AG10803 (cell line): ENCODE measurements at places on chromosomes 6 and 20.

DNA sequence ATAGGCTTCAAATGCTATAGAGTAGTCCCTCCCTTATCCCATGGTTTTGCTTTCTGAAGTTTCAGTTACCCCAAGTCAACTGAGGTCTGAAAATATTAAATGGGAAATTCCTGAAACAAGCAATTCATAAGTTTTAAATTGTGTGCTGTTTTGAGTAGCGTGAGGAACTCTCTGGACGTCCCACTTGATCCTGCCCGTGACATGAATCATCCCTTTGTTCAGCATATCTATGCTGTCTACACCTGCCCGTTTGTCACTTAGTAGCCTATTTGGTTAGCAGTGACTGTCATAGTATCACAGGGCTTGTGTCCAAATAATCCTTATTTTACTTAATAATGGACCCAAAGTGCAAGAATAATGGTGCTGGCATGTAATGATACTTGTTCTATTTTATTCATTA, 5.0 kb downstream of the PCMT1 start:
- DNase-seq: no peak

- DNase-seq: peak; percentile 49
These were observed 133.4 kb downstream of the RFPL4B start for GRCh38 chr6:112480553-112480952.

DNA sequence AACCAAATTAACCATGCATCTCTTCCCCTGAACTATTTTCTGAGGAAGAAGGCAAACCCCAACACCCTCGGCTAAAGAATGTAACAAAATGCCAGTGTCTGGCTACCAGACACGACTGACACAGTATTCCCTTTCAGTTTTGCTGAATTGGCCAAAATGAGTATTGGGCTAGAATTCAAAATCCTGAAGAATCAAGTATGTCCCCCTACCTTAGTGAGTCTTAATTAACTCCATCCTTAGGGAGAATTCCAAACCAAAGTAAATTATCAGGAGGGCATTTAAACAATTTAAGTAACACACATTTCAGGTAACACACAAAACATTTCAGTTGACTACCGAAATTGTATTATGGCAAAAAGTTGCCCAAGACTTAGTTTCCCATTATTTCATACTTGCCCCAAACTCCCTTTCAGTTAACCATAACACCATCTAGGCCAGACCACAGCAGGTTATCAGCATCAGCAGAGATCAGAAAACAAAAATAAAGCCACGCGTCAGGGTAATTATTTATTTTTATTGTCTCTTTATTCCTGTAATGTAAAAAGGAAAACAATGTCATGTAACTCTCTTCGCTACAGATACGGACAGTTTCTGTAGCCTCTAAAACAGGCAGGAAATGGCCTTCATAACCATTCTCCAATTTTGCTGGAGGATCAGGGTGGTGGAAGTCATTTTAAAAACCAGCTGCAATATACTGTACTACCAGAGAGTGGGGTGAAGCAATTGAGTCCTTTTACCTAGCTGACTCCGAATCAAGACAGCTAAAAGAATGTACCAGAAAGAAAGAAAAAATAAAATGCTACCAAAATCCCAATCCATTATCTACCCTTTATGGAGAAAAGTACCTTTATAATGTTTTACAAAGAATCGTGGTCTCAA, 1.9 kb downstream of the SNX5 start:
- peak; percentile 51 for DNase-seq

DNA sequence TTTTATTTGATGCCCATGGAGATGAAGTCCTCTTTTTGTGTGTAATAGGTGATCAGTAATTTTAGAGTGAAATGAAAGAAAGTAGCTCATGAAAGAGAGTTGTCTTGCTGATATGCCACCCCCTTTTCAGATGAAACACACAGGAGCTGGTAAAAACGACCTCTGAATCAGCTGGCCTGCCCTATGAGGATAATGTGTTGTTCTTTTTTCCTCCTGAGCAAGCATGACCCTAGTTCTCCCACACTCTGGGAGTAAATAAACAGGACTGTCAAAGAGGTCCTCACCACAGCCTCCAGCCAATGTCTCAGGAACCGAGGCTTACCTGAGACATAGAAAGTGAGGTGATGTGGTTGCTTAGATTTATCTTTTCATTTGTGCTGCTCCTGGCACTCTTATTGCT, 29.5 kb downstream of the GPX5 start:
- DNase-seq: no peak

GRCh38 chr20:61976644-61977418, 88.8 kb downstream of the TAF4 start:
- no peak for DNase-seq

GRCh38 chr20:41018153-41018552, 10.5 kb upstream of the TOP1 start:
- DNase-seq: no peak

DNA sequence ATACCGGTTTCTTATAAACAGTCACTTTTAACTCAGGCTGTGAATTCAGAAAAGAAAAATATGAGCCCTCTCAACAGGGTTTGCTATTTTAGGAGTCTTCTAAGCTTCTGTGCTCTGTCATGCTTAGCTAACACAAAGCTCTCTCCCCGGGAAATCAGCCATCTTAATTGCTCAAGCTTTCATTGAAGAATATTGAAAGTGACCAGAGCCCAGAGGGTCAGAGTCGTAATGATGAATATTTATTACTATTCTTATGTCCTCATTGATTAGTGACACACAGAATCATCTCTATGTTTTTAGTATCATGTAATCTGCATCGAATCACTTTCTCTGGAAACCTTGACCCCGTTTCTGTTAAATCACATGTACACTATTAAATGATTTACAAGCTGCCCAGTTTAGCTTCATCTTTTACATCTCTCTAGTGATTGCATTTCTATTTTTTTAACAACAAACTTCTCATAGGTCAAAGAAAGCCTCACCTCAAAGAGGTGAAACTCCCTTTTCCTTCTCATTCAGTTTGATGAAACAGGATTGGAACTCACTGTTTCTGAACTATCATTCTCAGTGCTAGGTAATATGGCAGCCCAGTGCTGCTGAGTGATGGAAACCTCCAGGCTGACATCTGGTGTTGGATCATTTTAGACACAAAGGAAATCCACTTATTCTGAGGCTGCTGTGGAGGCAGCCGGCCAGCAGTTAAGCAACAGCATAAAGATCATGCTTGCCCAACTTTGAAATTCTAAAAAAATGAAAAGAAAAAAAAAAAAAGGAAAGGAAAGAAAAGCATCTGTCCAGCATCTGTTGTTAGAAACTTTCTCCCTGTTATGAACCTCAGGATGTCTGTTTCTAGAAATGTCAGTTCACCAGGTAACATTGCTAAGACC, 96.3 kb downstream of the RFPL4B start:
- DNase-seq: peak; percentile 95

- DNase-seq: no peak
These were observed 23.9 kb downstream of the ERMARD start for GRCh38 chr6:169775321-169775720.

- DNase-seq: no peak
These were observed 6.5 kb downstream of the LOC128125822 start for GRCh38 chr6:63578757-63579156.

GRCh38 chr20:32112841-32113240, 3.3 kb downstream of the TM9SF4 start:
- DNase-seq: no peak

- DNase-seq: no peak
These were observed 23.6 kb downstream of the NTSR1 start for GRCh38 chr20:62732031-62732760.

DNA sequence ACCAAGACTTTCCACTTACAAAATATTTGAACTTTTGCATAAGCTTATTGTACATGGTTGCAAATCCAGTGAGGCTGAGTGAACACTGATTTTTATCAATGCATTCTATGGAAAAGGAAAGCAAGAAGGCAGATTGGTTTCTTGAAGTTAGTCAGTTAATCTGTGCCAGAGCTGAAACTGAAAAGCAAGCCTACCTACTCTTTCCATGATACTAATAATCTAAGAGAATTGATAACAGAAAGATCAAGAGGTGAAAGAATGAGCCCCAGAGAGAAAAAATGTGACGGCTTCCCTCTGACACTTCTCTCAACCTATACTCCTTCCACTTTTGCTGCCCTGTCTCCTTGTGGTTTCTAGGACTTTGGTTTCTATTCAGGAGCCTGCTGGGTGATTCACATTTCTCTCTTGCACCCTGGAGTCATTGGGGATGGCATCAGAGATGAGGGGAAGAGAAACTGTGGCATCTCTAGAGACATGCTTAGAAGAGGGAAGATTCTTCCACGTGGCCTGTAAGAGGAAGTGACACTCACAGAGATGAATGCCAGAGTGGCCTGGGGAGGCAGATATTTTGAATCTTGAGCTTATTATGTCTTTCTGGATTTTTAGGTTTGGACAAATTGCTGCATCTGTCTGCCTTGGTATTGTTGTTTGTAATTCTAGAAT, 158.6 kb upstream of the RIMS1 start:
- peak; percentile 50 for DNase-seq

DNA sequence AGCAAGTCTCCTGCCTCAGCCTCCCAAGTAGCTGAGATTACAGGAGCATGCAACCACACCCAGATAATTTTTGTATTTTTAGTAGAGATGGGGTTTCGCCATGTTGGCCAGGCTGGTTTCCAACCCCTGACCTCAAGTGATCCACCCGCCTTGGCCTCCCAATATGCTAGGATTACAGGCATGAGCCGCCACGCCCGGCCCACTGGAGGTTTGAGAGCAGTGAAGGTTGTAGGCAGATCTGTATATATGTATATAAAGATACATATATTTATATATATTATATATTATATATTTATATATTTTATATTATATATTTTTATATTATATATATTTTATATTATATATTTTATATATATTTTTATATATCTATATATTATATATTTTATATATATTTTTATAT, 38.2 kb upstream of the TTPAL start:
- DNase-seq: no peak

DNA sequence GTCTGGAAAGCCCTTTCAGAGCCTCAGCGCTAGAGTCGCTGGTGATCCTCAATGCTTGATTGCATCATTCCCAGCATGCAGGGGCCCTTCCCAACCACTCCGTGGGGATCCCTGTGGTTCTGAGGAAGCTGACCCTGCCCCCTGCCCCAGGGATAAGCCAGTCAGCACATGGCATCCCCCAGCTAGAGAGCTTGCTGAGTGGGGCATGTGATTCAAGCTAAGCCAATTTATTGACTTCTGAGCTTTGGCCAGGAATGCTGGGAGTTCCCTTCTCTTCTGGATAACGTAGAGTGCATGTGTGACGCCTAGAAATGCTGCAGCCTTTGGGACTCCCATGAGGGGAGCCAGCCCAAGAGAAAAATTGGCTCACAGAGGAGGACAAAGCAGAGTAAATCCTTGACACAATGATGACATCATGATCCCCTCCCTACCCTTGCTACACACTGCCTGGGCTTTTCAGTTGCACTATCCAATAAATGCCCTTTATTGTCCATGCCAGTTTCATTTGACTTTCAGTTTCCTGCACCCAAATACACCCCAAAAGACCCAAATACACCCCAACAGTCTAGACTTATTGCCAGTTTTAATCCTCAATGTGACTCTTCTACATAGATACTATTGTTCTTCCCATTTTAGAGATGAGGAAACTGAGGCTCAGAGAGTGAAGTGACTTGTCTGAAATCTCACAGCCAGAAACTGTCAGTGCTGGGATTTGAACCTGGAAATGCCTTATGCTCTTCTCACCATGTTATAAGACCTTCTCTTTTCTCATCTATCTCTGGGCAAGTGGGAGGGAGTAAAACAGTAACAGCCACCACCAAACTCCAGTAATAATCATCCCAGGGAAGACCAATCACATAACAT, 34.3 kb downstream of the KCNB1 start:
- peak; percentile 5 for DNase-seq

DNA sequence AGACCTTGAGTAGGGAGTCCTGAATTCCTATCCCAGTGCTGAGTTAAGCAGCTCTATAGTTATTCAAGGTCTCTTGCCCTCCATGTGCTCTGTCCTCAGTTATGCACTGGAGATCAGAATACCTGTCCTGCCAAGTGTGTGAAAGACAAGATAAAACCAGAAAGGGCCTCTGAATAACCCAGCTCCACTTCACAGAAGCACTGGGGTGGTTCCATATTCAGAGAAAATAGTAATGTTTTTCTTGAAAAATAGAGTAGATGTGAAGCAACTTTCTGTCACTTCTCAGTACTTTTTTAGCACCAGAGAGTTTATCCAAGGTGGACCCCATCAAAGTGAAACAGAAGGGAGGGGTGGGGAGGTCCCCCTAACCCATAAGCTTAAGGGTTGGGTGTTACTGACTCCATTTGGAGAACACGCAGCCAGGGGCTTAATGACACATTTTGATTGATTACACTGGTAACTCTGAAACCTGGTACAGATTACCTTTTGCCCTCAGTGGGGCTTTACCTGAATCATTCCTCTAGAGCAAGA, 509.8 kb upstream of the JARID2 start:
- no peak for DNase-seq

GRCh38 chr20:48720256-48720985, 107.4 kb downstream of the PREX1 start:
- no peak for DNase-seq

DNA sequence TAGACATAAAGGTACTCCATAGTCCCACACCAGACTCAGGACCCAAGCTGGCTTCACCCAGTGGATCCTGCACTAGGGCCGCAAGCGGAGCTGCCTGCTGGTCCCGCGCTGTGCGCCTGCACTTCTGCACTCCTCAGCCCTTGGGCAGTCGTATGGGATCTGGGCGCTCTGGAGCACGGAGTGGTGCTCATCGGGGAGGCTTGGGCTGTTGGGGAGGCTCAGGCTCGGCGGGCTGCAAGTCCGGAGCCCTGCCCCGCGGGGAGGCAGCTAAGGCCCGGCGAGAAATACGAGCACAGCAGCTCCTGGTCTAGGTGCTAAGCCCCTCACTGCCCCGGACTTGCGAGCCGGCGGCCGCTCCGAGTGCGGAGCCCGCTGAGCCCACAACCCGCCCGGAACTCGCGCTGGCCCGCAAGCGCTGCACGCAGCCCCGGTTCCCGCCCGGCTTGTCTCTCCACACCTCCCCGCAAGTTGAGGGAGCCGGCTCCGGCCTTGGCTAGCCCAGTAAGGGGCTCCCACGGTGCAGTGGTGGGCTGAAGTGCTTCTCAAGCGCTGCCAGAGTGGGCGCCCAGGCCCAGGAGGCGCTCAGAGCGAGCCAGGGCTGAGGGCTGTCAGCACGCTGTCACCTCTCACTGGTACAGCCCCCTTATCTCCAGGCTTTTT, 33.4 kb upstream of the GCNT2 start:
- DNase-seq: no peak

- DNase-seq: no peak
These were observed 181.2 kb upstream of the PMEPA1 start for GRCh38 chr20:57891014-57891413.
